ENCODE measurements at places on chromosomes 2 and 18.

GRCh38 chr2:8414946-8415879 is 266.6 kb upstream of the ID2 start:
- no peak for DNase-seq

GRCh38 chr2:67340133-67341011 is 56.8 kb upstream of the ETAA1 start:
- no peak for DNase-seq

- DNase-seq: no peak
Measured at GRCh38 chr2:134319596-134320254, 65.9 kb downstream of the MGAT5 start.

GRCh38 chr2:46769809-46770208 is 145.8 kb downstream of the MCFD2 start:
- DNase-seq: no peak

DNA sequence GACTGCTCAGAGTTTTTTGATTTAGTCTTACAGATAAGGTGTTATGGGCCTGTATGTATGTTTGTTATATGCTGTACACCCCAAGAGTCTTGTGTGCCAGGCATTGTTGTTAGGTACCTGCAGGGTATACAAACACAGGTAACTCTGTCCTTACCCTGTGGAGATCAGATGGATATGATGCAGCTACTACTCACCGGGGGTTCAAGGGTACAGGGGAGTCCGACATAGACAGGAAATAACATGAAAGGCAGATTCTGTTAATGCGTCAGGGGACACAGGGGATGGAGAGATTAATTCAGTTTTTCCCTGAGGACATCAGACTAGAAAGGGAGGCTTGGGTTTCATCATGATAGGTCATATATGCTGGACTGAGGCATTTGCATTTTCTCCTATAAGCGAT is 31.3 kb downstream of the TRAK2 start:
- DNase-seq: no peak

DNA sequence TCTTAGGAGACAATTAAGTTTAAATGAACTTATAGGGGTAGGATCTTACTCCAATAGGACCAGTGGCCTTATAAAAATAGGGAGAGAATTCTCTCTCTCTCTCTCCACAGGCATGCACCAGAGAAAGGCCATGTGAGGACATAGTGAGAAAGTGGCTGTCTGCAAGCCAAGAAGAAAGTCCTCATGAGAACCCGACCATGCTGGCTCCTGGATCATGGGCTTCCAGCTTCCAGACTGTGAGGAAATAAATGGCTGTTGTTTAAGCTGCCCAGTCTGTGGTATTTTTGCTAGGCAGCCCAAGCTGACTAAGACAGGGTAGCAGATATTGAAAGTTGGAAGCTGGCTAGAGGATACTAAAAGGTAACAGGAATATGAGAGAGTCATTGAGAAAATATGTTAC is 454.0 kb downstream of the NBAS start:
- no peak for DNase-seq

- no peak for DNase-seq
Measured at GRCh38 chr2:233798335-233799086, 20.4 kb downstream of the MROH2A start.

DNA sequence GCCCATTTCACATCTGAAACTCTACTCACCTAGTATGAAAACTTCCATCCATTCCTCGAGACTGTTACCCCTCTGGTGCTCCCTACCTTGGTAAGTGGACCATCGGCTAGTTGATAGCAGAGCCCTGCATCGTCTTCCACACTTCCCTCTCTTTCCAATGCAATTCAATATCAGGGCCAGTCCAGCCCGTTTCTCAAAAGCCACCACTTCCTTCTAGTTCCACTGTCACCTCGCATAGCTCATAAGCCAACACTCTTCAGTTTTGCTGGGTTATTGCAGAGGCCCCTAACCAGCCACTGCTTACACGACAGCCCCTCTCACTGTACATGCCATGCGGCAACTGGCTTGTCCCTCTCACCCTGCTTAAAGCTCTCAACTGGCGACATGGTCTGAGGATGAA is 10.2 kb upstream of the ZNF407 start:
- no peak for DNase-seq

DNA sequence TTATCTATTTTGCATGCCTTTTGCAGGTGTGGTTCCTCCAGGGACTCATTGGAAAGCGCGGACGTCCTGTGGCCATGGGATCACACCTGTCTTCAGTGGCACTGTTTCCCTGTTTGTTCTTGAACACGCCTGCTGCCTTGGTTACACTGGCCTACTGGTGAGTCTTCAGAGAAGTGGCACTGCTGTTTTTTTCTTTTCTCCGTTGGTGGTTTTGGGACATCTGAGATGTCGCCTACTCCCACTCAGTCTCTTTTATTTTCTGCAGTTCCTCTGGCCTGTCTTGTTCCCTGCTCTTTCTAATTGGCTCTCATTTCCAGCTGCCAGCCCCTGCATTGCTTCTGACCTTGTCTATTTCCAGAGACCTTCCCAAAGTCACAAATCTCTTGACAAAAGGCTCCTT is 35.7 kb upstream of the POU3F3 start:
- DNase-seq: no peak

- DNase-seq: no peak
Measured at GRCh38 chr2:65611488-65611887, 179.1 kb upstream of the SPRED2 start.

DNA sequence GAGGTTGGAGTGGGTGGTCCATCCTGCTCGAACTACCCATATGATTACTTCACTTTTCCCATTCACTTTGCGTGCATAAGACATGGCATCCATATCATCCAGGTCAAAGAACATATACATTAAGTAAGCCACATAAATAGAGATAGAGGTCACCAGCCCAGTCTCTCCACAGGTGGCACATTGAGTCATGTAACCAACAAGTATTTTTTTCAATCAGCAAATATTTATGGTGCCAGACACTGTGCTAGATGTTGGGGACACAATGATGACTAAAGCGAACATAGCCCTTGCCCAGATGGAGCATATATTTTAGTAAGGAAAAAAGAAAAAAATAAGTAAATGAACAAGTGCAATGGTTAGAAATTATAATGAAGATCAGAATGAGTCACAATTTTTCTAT is 83.6 kb upstream of the LCLAT1 start:
- no peak for DNase-seq

GRCh38 chr18:63470751-63471150 is 6.0 kb upstream of the SERPINB5 start:
- no peak for DNase-seq

DNA sequence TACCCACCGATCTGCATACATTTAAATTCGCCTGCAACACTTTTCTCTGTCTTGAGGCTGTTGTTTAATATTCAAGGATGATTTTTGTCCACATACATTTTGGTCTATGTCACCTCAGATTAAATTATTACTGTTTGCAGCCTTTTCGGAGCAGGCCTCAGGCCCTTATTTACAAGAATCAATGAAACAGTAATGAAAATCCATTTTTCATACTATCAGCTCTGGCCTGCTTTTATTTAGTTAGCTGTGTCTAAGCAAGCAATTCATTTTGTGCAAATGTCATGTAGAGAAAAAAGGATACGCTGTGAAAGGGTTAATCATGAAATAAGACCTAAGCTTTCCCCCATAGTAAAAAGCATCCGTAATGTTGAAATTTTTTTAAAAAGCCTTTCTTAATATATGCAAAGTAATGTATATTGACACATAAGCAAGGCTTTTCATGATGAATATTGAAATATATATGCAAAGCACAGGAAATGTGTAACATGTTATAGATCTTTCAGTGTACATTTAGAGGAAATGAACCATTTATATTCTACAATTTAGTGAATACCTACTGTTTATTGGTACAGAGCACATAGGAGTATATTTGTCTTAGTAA is 1135.3 kb upstream of the ZEB2 start:
- DNase-seq: no peak

GRCh38 chr2:64770781-64771334 is 117.1 kb upstream of the SERTAD2 start:
- DNase-seq: no peak

DNA sequence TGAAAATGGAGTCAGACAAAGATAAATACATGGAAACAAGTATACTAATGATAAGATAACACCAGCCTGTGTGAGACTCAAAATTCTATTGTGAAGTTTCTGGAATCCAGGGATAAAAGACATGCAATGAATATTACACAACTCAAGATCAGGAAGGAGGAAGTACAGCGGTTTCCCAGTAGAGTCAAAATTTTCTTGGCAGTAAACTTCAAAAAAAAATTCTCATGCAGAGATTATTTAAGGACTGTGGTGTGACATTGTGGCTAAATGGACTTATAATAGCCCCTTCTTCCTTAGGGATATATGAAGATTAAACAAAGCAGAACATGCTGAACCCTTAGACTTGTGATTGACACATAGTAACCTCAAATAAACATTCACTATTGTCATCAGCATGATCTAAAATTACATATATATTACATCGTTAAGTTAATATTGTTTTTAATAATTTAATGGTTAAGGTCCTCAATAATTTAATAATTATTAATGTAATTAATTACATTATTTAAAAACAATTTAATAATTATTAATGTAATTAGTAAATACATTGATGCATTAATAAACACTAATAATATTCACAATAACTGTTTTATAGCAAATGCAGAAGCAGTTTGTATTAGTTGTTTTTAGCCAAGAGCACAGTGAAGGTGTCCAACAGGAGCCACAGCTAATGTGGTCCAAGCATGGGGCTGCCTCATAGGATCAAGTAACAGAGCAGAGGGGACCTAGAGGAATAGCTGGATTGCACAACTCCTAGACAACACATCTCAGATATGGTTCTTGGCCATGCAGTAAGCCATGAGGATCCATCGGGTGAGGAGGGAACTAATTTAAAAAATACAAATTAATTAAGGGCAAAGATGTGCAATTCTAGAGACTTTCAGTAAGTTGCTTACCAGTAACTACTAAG is 77.3 kb downstream of the POLE4 start:
- no peak for DNase-seq

DNA sequence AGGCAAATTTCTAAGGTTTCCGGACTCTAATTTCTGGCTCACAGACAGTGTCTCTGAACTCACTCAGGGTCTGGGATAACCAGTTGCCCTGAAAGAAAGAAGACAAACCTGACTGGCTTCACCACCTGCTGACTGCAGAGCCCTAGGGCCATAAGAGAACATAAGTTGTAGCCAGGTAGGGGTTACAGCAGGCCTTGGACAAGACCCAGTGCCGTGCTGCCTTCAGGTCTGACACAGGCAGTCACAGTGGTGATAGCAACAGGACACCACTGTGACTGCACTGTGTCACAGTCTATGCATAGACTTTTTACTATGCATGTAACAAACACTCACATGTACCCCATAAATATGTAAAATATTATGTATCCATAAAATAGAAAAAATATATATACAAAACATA is 508.5 kb downstream of the PID1 start:
- no peak for DNase-seq

DNA sequence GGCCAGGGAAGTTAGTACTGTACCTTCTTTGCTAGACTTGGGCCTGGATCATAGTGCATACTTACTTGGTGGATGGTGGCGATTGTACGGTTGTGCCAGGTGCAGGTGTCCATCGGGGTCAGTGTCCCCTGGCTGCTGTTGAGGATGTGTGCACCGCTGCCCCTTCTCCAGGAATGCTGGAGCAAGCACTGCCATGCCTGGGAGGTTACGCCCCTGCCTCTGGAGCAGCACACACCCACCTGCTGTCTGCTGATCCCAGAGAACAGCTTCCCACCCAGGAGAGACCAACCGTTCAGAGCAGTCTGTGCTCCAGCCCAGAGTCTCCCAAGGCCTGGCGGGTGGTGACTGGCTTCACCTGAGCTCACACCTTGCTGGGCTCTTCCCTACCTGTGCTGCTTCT is 286.8 kb upstream of the HS6ST1 start:
- DNase-seq: no peak

GRCh38 chr18:63058521-63058920 is 261.0 kb downstream of the BCL2 start:
- DNase-seq: no peak

- peak; percentile 20 for DNase-seq
Measured at GRCh38 chr2:44016282-44016681, 20.5 kb upstream of the LRPPRC start.

DNA sequence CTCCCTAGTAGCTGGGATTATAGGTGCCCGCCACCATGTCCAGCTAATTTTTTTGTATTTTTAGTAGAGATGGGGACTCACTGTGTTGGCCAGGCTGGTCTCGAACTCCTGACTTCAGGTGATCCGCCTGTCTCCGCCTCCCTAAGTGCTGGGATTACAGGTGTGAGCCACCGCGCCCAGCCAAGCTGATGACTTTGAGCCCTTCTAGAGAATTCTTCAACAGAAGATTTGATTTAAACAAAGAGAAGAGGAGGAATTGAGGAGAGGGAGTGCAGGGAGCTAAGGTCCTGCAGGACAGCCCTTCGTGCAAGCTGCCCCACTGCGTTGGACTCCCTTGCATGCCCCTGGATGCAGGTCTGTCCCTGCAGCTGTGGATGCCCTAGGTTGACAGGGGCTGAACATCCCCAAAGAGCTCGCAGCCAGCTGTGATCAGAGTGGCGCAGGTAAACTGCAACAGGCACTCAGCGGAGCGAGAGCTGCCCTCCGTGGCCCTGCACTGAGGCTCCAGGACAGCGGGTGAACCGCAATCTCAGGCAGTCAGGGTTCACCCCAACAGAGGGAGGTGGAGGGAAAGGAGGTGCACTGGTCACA is 13.7 kb downstream of the ADRA2B start:
- DNase-seq: no peak

DNA sequence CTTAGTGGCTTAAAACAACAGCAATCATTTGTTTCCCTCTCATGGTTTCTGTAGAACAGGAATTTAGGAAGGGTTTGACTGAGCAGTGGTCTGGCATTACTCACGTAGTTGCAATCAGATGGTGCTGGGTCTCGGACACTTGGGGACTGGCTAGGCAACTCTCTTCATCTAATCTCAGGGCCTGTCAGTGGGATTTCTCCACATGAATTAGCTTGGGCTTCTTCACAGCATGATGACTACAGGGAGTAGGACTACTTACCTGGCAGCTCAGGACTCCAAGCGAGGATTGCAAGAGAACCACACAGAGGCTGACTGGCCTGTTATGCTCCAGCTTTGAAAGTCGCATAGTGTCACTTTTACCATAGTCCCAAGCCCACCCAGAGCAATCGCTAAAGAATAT is 125.1 kb downstream of the TTC27 start:
- no peak for DNase-seq

DNA sequence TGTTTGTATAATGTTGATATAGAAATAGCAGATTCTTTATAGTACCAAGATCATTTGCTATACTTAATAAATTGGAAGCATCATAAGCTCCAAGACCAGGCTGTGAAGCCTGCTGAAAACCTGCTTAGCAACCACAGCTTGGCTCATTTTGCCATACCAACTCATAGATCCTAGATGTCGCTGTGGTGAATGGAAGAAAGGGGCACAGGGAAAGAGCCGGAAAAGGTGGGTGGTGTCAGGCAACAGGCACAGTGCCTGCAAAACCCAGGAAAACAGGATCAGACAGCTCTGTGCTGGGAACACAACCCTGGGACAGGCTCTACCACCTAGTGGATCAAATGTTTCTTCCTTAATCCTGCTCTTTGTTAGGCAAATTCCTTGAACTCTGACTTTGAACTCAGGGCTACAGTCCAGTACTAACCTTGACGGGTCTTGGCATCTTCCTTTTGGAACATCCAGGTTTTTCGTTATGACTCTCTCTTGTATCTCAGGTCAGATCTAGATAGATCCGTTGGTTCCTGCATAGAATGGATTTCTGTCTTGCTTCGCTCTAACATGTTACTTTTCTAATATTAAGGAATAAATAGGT is 31.6 kb downstream of the TWSG1 start:
- no peak for DNase-seq

All from stimulated activated CD4-positive, alpha-beta T cell treated with anti-CD3 and anti-CD28 coated beads, Interleukin-1b, Interleukin-23, amount 100 ng/mL, for 24 hours (primary cell).